ENCODE measurements at places on chromosomes 12 and 14. TPM values are rescaled to one million over a fixed set of nuclear protein-coding genes. Genes with fewer than 3 reads are reported as not detected.
A peak's percentile ranks its signal among the peaks of the same experiment; 100 is the strongest.

Gene COX8C
- total RNA-seq, result not detected

Gene TSPAN19
- total RNA-seq, result not detected

GRCh38 chr14:102854091-102854703, 68.3 kb upstream of the AMN start:
- H3K36me3 ChIP-seq, result no peaks in the 10 kb centered on the region
- DNase-seq, result no peak
- no peak overlapping the region for H3K4me3 ChIP-seq
- no peak overlapping the region for H3K27ac ChIP-seq
- no peaks in the 10 kb centered on the region for H3K27me3 ChIP-seq
- H3K4me1 ChIP-seq, result no peaks in the 10 kb centered on the region

Gene CLEC2B
- total RNA-seq, result 3.3 TPM

Gene A2M
- total RNA-seq, result 39.8 TPM

DNA sequence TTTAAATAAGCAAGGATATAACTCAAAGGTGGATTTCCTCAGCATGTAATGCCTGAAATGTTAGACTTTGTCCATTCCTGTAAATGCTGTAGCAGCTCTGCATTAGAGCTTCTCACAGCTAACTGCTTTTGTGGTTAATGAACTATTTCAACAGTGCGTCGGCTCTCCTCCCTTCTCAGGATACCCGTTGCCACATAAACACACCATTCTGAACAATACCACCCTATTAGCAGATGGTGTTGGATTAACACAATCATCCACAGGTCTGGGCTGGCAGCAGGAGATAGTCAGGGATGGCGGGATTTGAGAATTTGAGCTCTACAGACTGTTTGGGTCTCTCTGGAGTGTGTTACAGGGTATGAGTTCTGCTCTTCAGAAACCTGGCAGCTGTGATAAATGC, 33.5 kb upstream of the C12orf42 start:
- H3K4me1 ChIP-seq, result no peaks in the 10 kb centered on the region
- no peak for DNase-seq
- no peaks in the 10 kb centered on the region for H3K36me3 ChIP-seq
- no peak overlapping the region for H3K27ac ChIP-seq

Gene SLC17A8
- total RNA-seq, result 83.1 TPM

GRCh38 chr12:116929885-116930284, 19.1 kb downstream of the FBXW8 start:
- H3K27me3 ChIP-seq, result no peaks in the 10 kb centered on the region
- H3K27ac ChIP-seq, result no peak overlapping the region
- no peaks in the 10 kb centered on the region for H3K36me3 ChIP-seq
- peaks cover 3% of the 10 kb centered on the region for H3K4me1 ChIP-seq
- no peak for DNase-seq

DNA sequence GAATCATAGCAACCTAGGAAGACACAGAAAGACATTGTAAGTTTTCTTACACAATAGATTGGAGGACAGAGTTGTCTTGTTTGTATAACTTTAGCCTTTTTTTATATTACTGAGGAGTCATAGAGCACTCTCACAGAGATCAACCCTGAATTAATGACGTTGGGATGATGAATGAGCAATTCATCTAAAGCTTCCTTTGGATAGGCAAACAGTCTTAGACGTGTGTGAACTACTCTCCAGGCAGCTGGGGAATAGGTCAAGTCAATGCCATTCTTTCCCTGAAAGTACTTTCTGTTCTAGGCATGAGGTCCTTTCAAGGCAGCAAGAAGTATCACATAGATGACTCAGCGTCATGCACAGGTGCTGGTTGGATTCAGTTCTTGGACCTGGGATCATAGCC, 369.1 kb upstream of the NOVA1 start:
- H3K4me3 ChIP-seq, result no peak overlapping the region
- H3K4me1 ChIP-seq, result no peaks in the 10 kb centered on the region
- H3K36me3 ChIP-seq, result no peaks in the 10 kb centered on the region
- no peaks in the 10 kb centered on the region for H3K27me3 ChIP-seq
- H3K27ac ChIP-seq, result no peak overlapping the region
- peak; percentile 54 for DNase-seq

DNA sequence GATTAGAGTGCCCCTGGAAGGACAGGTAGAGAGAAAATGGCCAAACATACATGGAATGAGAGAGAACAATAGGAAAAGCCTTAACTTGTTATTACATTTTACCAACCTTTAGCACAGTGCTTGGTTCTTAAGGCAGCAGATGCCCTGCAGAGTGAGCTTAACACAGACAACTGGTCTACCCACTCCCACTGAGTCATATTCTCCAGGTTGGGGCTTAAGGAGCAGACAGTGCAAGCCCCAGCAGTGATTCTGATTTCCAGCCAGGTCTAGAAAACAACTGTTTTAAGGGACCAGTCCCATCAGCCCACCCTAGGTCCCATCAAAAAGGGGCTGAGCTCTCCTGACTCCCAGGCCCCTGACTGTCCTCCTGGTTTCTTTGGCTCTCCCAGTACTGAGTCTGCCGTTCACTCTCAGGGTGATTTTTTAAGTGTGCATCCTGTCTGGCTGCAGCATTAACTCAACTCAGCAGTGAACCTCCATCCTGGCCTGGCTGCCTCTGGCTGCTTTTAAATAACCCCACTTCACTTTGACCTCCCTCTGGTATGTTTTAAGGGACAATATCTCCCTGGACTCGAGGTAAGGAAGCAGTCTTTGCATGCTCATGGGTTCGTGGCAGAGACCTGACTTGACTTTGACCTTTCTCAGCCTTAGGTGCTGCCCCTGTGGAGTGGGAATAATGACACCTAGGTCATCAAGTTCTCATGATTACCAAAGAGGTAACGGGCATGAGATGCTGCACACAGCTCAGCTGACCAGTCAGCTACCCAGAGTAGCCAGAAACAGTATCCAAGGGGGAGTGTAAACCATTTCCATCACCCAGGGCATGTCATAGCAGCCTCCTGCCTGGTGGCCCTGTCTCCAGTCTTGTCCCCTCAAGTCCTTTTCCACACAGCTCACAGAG, 210.7 kb upstream of the PWP1 start:
- H3K27ac ChIP-seq, result no peak overlapping the region
- H3K27me3 ChIP-seq, result no peaks in the 10 kb centered on the region
- H3K4me3 ChIP-seq, result no peak overlapping the region
- H3K36me3 ChIP-seq, result no peaks in the 10 kb centered on the region
- no peak for DNase-seq

DNA sequence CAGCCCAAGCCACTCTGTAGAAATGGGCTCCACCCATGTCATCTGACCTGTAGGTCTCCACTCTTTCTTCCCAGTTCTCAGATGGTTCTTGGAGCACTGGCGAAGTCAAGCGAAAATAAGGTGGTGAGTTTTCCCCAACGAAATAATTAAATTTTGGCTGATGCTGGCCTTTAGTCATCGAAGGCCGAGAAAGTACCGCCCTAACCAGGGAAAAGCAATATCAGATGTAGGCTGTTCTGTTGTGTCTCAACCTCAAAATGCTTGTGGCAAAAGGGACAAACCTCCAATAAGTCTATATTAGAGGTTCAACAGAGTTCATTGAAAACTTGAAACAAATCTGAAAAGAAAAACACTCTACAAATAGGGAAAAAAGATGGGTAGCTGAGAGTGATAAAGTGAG, 48.6 kb upstream of the BCAT1 start:
- H3K27me3 ChIP-seq, result no peaks in the 10 kb centered on the region
- no peaks in the 10 kb centered on the region for H3K36me3 ChIP-seq
- peak overlapping the region; percentile 15 for H3K27ac ChIP-seq
- H3K4me3 ChIP-seq, result no peak overlapping the region
- no peaks in the 10 kb centered on the region for H3K4me1 ChIP-seq
- DNase-seq, result no peak

Gene AHSA1
- total RNA-seq, result 129 TPM

DNA sequence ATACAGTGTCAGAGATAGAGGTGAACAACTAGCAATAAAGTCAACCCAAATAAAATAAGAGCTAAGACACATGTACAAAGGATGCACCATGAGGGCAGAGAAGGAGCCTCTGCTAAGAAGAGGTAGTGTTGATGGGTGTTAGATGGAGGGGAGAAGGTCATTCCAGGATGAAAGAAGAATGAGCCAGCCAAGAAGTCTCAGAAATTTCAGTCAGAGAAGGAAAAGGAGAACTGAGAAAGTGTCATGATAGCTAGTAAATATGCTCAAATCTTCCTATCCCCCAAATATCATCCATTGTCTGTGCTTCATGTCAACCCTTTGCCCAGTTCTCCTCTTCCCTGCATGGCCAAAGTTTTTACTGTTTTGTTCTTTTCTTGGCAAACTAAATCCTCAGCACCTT, 225.2 kb upstream of the BTG1 start:
- no peak overlapping the region for H3K4me3 ChIP-seq
- no peaks in the 10 kb centered on the region for H3K27me3 ChIP-seq
- H3K36me3 ChIP-seq, result no peaks in the 10 kb centered on the region
- no peak for DNase-seq
